CD14-positive monocyte (primary cell): ENCODE measurements at places on chromosomes 7 and 10.

GRCh38 chr10:117477961-117478670 lies 64.4 kb upstream of the EMX2 start:
- DNase-seq: no peak

GRCh38 chr7:83796760-83797159 lies 147.8 kb upstream of the SEMA3E start:
- DNase-seq: no peak

DNA sequence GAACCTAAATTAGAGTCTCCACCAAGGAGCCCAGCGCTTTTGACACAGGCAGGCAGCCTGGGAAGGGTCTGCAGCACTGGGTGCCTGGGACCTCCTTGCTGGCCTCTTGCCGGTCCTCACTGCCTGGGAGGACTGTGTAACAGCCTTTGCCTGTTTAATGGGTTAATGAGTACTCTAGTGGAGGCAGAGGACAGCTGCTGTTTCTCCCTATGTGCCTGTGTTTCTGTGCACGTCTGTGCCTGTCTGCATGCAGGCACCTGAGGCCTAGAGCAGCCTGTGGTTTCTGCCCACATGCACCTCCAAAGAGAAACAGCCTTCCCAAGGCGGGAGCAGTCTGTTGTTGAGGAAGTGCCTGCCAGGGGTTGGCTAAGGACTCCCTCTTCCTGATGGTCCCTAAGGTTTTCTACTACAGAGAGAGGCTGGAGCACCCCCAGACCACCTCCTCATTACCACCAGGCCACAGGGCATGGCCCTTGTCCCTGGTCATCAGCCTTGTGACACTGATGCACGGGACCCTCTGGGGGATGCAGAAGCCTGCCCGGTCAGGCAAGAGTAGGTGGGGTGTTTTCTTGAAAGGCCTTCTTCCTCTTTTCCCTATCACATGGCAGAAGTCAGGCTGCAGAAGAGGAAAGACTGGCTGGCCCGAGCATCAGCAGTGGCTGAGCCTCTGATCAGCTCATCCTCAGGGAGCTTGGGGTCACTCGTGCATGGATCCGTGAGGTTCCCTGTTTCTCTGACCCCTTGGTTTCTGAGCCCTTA lies 14.2 kb downstream of the SLC29A3 start:
- peak; percentile 63 for DNase-seq

- DNase-seq: no peak
Measured at GRCh38 chr7:150621376-150621775, 10.8 kb downstream of the GIMAP6 start.

DNA sequence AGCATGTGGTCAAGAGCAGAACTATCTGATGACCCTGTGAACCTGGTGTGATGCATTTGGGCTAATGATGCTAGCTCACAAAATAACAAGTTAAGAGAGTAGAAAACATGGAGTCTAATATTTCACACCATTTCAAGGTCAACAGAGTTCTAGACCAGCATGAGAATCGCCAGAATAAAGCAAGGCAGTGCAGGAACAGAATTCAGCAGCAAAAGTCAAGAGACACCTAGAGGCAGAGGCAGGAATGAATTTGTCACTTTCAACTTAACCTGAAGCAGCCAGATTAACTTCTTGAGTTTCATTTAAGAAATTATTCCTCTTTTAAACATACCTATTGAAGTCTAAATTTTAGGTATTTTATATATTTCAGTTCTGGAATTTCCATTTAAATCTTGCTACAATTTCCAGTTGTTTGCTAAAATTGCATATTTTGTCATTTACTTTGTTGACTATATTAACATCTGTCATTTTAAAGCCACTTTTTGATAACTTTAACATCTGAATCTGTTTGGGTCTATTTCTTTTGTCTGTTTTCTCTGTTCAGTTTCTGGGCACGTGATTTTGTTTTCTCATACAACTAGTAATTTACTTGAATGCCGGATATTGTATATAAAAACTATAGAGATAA lies 44.2 kb upstream of the PRSS58 start:
- DNase-seq: no peak

DNA sequence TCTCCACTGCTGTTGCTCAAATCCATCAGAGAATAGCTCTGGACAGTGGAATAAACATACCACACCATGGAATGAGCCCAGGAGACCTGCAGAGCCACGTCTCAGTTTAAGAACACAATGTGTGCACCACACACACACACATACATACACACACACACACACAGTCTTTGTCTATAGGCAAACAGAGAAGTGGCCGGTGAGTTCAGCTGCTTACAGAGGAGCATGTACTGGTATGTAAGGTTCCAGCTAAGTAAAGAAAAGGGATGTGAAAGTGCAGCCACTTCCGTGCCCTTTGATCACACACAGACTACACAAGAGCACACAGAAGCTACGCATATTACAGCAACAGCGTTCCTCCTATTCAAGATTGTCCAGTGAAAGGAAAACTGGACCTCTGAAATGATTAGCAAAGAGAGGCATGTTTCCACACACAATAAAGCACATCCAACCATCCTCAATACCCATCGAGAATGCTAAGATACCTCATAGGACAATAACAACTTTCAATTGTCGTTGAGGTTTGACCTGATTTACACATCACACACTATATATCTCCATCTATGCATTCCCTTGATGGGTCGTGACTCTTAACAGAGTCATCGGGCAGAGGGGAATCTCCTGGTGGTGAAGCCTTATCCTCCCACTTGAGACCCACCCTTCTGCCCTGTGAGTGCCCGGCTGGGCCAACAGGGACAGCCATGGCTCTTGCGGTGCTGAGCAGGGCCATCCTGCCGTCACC lies 23.6 kb downstream of the SLC35B4 start:
- DNase-seq: peak; percentile 88

DNA sequence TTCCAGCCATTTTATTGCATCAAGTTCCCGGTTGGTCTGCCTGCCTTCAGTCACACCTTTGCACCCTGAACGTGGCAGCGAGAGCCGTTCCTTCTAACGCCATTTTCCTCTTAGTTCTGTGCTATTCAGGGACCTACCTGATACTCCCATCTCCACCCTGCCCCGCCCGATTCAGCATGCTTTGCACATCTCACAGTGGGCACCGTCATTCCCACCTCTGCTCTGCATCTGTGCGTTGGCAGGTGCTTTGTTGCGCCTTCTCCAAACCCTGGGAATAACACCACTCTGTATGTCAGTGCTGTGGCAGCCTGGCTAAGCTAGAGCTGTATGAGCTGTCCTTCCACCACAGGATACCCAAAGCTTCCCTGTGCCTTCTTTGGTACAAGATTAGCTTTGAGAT lies 96.8 kb downstream of the ACTR3B start:
- no peak for DNase-seq

GRCh38 chr7:140230516-140230860 lies 53.7 kb upstream of the KDM7A start:
- DNase-seq: no peak

DNA sequence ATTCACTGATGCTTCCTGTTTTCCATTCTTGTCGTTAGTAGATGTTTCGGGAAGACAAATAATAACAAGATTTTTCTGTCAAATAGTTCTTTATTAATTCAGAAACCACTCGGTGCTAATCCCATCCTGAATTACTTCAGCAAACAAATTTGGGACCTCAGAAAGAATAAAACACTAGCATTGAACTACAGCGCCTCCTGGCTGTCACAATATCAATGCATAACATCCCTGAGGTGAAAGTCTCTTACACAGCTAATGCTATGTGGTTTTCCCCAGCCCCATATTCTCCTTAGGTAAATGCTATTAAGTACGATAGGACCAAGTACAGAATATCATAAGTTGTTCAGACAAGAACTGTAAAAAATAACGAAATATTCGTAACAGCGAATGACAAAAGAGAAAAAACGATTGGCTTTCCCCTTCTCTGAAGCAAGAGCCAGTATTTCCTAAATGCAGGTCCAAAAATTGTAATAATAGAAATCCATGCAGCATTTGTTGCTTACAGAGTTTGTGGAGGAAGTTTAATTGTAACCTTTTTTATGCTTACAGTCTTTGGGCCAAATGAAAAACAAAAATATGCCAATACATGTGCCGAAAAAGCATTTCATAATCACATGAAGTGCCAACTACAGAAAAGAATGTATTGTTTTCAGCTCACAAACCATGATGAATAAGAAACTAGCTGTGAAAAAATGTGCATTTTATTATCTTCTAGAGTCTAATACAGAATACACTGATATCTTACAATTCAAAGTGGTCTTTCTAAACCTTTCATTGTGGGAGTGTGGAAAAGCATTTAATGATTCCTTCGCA lies 47.3 kb downstream of the MYPN start:
- DNase-seq: peak; percentile 16

- no peak for DNase-seq
Measured at GRCh38 chr10:10313149-10313835, 704.4 kb upstream of the CELF2 start.

DNA sequence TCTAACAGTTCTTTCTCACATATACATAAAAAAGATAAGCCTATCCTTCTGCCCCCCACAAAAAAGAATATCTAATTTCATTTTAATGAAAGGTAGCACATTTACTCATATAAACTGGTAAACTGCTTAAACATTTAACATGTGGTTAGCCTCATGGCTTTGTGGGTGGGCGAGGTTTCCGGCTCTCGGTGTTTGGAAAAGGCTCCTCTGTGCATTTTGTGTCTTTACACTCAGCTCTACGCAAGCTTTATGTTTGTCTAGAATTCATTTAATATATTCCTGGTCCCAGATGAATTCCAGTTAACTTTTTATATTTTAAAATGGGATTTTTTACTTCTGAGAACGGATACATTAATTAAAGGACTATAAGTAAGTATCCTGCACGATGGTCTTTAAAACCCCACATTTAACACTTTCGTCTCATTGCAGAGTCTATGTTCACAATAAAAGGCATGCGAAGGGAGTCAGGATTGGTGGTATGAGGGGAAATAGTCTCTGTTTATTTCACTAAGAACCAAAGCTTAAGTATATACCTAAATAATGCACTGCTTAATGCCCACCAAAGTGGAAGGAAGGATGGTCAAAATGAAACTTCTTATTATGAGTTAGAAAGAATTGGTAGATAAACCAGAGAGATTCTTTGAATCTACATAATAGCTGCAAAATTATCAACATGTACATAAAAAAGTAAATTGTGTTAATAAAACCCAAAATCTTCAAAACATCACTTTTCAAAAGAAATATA lies 197.2 kb downstream of the CRPPA start:
- no peak for DNase-seq

DNA sequence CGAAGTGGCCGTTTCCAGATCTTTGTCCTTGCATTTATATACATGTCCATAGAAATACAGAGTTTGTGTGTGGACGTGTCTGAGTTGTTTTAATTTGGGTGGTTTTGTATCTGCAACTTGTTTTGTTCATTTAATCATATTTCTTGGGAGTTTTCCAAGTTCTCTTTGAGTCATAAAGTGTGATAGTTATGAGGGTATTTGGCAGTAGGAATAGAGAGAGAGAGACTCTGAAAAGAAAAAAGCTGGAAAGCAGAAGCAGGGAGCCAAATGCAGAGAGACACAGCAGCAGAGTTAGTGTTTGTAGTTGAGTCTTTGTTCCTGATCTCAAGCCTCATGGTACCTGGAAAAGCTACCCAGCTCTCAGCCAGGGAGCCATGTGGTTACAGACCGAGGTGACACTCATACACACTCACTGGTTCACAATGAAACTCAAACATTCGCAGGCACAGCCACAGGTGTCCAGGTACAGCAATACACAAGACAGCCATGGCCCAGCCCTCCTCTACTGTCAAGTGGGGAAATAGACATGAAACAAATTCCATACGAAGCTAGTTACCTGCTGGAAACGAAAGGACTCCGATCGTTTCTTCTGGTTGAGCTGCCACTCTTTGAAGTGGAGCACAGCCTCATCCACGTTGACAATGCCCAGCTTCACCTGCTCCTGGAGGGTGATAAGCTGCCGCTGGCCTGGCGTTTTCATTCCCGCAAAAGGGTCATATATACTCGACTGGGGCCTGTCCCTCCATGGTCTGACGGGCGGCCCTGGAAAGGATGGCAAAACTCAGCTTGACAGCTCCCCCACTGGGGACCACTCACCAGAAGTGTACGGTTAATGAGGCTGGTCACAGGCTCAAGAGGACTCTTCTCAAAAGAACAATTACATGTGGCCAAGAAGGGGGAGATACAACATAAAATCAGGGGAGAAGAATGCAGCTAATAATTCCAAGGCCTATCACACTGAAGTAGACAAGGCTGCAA lies 33.3 kb upstream of the TM9SF3 start:
- no peak for DNase-seq

DNA sequence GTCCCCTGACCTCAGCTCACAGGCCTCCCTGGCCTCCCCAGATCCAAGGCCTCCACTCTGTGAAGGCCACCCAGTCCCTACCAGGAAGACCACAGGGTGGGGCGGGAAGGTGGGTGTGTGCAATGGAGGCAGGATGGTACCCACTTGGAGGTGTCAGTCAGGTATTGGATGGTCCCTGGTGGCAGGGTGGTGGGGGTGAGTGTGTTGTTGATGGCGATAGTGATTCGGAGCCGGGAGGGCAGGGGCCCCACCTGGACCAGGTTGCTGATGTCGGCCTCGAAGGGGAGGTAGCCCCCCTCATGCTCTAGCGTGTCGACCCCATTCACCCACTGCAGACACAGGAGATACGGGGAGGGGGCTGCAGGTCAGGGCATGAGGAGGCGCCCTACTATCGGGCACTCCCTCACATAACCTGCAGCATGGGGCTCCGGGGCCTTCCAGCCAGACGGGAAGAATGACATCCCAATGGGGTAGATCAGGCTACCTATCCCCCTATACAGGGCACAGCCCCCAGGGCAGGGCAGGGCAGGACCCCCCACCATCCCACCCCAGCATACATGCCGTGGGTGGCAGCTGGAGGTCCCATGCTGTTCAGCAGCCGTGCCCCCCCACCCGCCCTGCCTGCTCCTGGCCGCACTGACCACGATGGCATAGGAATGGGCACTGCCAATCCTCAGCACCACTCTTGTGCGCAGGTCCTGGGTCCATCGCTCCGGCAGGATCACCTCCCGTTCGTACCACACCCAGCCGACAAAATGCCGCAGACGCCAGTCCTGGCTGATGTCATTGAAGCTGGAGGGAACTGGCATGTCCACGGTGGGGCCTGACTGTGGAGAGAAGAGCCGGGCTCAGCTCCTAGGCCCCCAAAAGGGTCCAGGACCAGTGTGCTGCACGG lies 2.2 kb downstream of the GUSB start:
- no peak for DNase-seq

DNA sequence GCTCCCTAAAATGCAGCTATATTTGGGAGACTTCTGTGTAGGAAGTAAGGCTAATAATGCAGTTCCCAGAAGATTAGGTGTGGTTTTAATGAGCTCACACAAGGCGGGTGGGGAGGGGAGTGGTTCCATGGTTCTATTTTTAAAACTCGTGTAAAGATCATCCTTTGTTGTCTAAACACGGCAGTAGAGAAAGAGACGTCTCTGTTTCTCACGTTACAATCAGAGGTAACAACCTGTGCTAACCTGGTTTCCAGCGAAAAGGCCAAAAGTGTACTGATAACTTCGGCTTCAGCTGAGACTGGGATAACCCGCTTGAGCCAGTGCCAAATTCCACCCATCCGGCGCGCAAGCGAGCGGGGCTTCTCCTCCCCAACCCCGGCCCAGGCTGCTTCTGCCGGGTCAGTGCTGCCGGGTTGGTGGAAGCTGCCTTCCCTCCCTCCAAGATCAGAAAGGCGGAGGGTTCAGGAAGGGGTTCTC lies 2.5 kb upstream of the MAP3K8 start:
- no peak for DNase-seq

GRCh38 chr10:121988361-121989324 lies at the start of gene TACC2:
Gene TACC2, plus strand, starts transcription at chr10:121989163. Its CDS starts 32,819 bp downstream, at chr10:122021982.
- DNase-seq: no peak

- peak; percentile 34 for DNase-seq
Measured at GRCh38 chr10:110069502-110069982, 61.8 kb downstream of the ADD3 start.
